Thoracic aorta endothelial cell (primary cell): ENCODE measurements at places on chromosomes 16 and 17. TPM values are rescaled to one million over a fixed set of nuclear protein-coding genes. Genes with fewer than 3 reads are reported as not detected.

The ADAP2 gene
- 0.27 and 0.36 TPM in 2 replicates for total RNA-seq

The FBXO39 gene
- 0.93 and 2.9 TPM in 2 replicates for total RNA-seq

The MYL4 gene
- total RNA-seq = 0.50 and 0.66 TPM in 2 replicates

The FAM222B gene
- 10.5 and 16.9 TPM in 2 replicates for total RNA-seq

The GAS2L2 gene
- total RNA-seq = not detected in 2 replicates

The CACNG4 gene
- total RNA-seq = not detected in 2 replicates

The CCDC154 gene
- 0.07 TPM in 1 of 2 replicates, not detected in the other for total RNA-seq
